ENCODE measurements at places on chromosomes 13 and 19.

DNA sequence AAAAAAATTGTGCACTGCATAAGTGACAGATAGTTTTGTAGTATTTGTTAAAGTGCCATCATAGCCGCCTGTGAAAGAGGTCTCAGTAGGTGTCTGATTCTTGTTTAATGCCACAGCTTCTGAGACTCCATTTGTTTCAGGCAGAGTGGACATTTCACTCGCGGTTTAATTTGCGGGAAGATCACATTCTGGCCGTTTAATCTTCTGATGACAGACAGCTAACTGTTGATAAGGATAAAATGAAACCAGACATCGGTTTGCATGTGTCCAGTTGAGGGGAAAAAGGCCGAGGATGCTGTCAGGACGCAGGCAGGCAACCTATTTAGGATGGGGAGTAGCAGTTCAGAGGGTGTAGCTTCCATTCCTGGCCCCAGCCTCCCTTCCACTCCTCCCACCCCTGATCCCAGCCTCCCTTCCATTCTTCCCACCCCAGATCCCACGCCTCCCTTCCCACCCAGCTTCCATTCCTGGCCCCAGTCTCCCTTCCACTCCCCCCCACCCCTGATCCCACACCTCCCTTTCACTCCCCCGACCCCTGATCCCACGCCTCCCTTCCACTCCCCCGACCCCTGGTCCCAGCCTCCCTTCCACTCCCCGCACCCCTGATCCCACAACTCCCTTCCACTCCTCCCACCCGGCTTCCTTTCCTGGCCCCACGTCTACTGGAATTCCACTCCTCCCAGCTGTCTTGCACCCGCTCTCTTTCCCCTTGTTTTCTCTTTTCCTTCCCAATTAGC is 23.8 kb downstream of the ATP11A start:
- no peak for DNase-seq

DNA sequence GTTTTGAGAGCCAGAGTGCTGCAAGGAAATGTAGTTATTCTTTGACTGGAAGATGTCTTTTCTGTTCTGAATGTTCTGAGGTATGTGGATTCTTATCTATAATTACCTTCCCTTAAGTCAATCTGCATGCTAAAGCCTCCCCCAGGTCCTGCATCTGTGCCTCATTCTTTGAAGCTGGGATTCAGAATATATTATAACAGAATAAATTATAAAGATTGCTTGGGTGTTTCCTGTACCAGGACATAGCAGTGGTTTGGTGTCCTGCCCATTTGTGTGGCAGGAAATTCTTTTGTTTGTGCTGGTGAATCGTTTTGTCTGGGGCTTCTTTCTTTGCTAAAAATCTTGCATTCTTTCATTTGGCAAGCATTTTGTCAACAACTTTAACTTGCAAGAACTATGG is 60.2 kb downstream of the ITGBL1 start:
- no peak for DNase-seq

GRCh38 chr19:3471954-3472655 is 8.2 kb downstream of the SMIM24 start:
- no peak for DNase-seq

DNA sequence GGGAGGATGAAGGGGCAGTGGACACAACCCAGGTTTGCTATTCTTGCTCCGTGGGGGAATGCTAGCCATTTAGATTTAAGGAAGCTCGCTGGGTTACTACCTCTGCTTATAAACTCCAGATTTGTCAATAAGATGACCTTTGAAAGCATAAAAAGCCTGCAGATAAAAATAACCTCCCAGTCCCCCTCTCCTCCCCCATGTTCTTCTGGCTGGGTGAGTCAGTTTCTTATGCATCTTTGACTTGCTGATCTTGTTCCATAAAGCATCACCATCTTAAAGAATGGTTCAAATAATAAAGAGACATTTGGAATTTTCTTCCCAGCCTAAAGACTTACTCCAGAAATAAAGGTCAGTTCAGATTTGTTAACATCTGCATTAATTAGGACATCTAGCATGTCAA is 118.3 kb upstream of the RNF113B start:
- DNase-seq = no peak

DNA sequence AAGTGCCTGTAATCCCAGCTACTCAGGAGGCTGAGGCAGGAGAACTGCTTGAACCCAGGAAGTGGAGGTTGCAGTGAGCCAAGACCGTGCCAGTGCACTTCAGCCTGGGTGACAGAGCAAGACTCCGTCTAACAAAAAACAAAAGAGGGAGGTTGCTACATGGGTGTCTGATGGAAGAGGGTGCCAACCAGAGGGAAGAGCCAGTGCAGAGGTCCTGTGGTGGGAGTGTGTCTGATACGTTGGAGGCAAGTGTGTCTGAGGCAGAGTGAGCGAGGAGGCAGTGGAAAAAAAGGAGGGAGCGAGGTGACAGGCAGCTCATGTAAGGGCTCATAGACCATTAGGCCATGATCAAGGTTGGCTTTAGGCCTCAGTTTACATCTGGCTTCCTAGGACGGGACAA is 6.8 kb downstream of the PDE4A start:
- no peak for DNase-seq

DNA sequence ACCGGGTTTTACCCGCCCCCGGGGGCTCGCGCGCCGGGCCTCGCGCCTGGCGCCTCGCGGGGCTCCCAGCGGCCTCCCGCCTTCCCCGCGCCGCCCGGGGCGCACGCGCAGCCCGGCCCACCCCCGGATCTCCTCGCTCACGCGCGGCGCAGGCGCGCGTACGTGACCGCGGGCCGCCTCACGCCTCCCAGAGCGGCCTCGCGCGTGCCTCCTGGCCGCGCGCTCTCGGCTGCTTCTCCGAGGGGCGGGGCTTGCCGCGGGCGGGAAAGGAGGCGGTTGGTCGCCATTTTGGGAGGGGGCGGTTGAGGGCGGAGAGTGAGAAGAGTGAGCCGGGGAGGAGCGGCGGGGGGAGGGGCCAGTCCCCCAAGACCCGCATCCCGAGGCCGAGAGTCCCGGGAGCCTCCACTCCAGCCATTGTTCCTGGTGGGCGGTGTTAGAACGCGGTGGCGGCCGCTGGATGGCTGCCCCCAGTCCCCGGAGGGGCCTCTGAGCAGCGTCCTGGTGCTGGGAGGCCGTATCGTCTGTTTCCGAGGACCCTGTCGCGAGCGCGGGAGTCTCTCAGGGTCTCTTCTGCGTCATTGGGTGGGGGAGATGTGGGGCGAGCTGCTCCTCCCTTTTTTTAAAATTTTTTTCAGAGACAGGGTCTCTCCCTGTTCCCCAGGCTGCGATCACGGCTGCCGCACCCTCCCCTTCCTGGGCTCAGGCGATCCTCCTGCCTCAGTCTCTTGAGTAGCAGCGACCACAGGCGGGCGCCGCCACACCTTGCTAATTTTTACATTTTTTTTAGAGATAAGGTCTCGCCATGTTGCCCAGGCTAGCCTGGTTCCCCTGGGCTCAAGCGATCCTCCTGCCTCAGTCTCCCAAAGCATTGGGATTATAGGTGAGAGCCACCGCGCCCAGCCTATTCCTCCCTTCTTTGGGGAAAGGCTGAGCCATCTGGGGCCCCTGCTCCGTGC is at the start of gene ZNF541:
TSS of gene ZNF541 (minus strand) at position 78 of the 956 bp plus-strand sequence. CDS start 17,292 bp downstream, outside the sequence.
- DNase-seq = no peak

DNA sequence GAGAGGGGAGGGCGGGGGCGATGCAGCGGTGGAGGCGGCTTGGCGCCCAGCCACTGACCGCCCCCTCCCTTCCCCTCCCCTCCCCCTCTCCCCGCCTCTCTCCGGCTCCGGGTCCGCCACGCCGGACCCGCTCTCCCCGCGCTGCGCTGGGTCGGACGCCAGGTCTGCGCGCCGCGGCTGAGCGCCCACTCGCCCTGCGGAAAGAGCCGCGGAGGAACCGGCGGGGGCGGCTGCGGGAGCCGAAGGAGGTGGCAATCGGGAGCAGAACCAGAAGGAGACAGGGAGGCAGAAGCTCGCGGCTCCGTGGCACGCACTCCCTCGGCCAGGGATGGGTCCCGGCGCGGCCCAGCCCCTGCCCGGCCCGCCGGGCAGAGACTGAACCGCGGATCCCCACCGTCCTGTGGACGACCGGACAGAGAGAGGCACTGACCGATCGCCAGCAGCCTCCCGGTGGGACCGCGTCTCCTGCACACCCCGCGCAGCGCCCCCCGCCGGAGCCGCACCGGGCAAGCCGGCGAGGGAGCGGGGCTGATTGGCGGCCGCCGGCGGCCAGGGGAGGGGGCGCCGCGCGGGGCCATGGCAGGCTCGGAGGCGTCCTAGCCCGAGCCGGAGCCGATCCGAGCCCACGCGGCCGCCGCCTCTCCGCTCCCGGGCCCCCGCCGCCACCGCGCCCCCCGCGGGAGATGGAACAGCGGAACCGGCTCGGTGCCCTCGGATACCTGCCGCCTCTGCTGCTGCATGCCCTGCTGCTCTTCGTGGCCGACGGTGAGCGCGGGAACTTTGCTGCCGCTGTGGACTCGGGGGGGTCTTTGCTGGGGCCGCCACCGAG is at the start of gene VSTM2B:
TSS of gene VSTM2B (plus strand) at position 94 of the 829 bp plus-strand sequence. CDS start at position 684, 590 bp downstream.
- no peak for DNase-seq

- no peak for DNase-seq
Measured at GRCh38 chr13:35996360-35996759, 134.8 kb downstream of the DCLK1 start.

- no peak for DNase-seq
Measured at GRCh38 chr13:112475889-112476288, 99.7 kb downstream of the SPACA7 start.

- no peak for DNase-seq
Measured at GRCh38 chr13:51920267-51920666, 58.5 kb downstream of the CCDC70 start.

- no peak for DNase-seq
Measured at GRCh38 chr19:29625186-29625651, 19.1 kb downstream of the POP4 start.

DNA sequence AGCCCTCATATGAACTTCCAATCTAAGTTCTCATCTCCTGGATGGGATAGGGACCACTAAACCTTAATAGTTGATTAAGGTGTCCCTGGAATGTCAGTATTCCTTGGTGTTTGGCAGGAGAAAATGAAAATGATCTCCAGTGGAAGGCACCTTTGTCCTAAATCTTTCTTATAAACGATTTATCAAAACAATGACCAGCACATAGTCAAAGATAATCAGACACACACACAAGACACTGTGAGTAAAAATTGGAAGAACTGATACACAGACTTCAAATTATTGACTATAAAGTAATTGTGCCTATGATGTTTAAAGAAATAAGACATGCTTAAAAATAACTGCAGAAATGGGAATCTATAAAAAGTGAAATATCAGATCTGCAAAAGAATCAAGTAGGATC is 13.7 kb downstream of the CEBPA start:
- DNase-seq = no peak

DNA sequence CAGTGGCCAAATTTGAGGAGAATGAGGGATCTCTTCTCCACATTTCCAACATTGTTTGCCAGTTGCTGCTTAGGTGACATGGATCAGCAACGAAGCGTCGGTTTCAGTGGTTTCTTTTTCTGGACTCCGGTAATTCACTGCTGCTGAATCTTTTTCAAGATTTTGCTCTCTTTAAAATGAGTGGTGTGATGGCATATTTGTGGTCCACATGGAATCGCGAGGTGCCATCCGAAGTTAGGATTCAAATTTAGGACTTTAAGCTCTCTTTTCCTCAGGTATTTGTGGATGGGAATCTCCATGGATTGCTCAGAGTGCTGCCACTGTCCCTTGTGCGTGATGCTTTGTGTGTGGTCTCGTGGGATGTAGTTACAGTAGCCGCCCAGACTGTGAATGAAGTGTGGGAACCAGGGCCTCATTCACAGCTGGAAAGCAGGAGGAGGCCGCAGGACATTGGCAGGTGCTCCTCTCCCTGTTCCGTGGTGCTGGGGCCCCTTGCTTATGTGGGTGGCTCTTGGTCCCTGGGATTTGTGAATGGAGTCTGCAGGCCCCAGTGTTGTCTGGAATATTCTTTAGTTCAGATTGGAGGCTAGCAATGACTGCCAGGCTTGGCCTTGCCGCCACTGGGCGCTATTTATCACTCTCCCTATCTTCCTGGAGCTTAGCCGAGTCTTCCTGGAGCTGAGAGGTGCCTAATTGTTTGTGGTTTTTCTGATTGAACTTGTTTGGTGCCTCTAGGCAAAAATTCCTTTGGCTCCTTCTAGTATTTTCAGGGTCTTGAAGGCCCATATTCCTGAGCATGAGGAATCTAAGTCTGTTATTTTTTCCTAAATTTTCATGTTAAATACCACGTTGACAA is 1.5 kb downstream of the ILF3 start:
- DNase-seq = no peak

DNA sequence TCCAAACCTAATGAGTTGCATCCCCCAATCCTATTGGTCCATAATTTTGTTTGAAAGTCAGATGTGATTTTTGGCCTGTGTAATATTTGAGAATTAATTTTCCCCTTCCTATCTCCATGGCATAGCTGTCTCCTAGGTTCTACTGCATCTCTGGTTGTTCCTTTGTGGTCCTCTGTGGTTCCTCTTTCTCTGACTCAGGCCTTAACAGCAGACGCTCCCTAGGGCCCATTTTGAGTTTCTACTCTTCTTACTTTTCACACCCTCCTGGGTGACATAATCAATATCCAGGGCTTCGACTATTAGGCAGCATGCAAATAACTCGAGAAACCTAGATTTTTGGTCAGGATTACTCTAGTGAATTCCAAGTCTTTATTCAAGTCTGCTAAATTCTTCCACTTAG is 160.7 kb downstream of the RFC3 start:
- no peak for DNase-seq

- no peak for DNase-seq
Measured at GRCh38 chr13:95870421-95870820, 182.8 kb downstream of the UGGT2 start.

GRCh38 chr19:1128106-1128505 is 24.3 kb downstream of the GPX4 start:
- DNase-seq = no peak

- DNase-seq = no peak
Measured at GRCh38 chr19:45205810-45206209, 27.2 kb downstream of the BLOC1S3 start.
